NCI-H524 treated with DMSO at 0.1 percent for 48 hours (cell line): ENCODE measurements at places on chromosomes 11 and 22.

DNA sequence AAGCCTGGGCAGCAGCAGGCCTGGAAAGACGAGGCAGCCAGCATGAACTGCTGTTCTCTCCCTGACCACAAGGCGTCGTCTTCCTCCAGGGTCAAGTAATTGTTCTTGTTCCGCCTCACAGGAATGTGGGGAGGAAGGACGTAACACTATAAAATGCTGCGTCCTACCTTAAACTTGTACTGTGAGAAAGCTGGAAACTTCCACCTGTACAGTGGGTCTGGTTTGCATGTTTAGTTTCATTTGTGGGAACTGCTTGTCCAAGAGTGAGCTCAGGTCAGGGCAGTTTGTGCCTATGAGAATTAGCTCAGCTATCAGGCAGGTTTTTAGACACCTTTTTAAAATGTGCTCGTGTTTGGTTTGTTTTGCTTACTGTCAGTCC is 55.2 kb downstream of the PANX1 start:
- DNase-seq, result no peak

GRCh38 chr11:88345408-88345807 is 7.9 kb upstream of the CTSC start:
- no peak for DNase-seq

GRCh38 chr11:3890014-3890413 is 34.5 kb downstream of the STIM1 start:
- no peak for DNase-seq

GRCh38 chr22:25757686-25758085 is 15.7 kb downstream of the MYO18B start:
- DNase-seq, result no peak

GRCh38 chr22:23772315-23772648 is 367 bp upstream of the MMP11 start:
- no peak for DNase-seq

DNA sequence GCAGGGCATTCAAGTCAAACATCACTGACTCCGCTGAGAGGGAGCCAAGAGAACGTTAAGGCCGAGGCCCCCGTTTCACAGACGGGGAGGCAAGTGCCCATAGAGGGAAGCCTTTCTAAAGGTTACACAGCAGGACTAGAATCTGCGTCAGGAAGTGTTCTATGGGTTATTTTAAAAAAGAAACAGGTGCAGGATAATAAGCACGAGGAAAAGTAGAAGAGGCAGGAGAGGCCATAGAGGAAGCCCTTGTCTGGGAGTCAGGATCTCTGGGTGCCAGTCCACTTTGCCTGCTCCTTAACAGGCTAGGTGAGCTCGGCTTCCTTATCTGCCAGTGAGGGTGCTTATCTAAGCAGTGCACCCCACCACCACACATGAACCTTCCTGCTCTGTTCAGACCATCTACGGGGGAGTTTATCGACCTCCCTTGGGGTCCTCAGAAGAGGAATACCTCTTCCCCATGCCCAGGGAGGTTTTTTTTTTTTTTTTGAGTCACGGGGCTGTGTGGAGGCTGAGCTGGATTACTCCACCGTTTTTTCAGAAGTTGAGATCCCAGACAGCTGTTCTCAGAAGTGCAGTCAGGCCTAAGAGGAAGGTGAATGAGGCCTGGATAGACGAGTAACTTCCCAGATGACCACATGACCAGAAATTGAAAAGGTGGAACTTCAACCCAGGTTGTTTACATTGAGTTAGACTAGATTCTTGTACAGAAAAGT is 1.2 kb upstream of the FCHSD2 start:
- no peak for DNase-seq

DNA sequence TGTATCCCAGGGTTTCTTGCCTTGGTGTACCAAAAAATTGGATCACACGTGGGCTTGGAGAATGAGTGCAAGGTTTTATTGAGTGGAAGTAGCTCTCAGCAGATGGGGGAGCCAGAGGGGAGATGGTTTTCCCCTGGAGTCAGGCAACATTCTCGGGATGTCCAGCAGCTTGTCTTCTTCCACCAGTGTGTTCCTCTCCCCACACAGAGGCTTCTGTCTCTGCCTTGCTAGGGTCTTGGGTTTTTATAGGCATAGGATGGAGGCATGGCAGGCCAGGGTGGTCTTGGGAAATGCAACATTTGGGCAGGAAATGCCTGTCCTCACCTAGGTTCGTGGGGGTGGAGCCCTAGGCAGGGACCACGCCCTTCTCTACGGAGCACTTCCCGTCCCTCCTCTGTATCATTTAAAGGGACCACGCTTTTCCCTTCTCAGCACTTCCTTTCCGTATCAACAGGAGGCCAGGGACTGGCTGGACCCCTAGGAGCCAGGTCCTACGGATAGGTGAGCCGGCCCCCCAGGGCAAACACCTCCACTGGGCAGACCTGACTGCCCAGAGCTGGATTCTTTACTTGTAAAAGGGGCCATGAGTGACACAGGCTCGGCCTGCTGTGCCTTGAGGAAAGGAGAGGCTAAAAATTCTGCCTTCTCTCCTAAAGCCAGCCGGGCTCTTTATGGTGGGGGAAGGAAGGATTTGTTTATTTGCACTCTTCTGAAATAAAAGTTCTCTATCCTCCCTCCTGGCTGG is 55.3 kb upstream of the CCDC188 start:
- DNase-seq, result no peak

DNA sequence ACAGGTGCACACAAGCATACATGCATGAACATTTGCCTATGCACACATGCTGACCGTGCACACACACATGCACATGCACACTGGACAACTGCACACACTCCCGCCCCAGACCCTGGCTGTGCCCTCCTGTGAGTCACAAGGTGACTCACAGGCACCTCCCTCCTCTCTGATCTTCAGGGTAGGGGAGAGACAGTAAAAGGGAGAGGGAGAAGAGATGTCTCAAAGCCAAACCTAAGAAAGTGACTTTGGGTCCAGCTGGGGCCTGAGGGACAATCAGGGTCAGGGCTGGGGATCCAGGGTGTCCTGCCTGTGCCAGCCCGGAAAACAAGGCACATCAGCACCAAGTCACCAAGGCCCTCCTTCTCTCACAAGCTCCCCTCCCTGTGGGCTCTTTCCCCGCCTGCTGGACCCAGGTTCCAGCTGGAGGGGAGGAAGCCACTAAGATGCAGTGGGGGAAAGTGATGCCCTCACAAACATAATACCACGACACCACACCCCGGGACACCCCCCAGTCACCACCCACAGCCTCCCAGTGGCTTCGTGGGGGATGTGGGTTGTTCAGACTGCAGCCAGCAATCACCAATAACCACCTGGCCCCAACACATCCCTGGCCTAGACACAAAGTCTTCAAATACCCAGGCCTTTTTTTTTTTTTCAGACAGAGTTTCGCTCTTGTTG is 39.3 kb downstream of the PDGFB start:
- no peak for DNase-seq

GRCh38 chr11:5891216-5891800 is 1.7 kb upstream of the OR52E5 start:
- DNase-seq, result no peak

GRCh38 chr11:43979571-43980219 is 37.3 kb downstream of the C11orf96 start:
- no peak for DNase-seq

DNA sequence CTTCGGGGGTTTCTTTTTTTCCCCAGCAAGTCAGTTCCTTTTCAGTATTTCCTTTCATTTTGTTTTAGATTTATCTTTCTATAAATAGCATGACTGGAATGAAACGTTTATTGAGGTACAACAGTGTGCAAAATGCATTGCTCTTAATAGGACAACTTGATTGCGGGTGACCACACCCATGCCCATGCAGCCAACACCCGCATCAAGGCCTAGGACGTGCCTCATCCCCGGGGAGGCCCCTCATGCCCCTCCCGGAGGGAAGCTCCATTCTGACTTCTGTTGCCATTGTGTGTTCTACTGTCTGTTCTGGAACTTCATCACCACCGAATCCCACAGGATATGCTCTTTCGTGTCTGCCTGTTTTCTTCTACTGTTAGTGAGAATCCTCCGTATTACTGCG is 82.2 kb downstream of the RPS6KA4 start:
- DNase-seq, result no peak

- no peak for DNase-seq
Measured at GRCh38 chr11:43983221-43983810, 40.9 kb downstream of the C11orf96 start.

GRCh38 chr11:21545699-21546098 is 647.2 kb upstream of the ANO5 start:
- no peak for DNase-seq

GRCh38 chr22:29632672-29633071 is 29.2 kb downstream of the NF2 start:
- DNase-seq, result no peak

- DNase-seq, result no peak
Measured at GRCh38 chr22:32043391-32043790, 330 bp downstream of the SLC5A1 start.

DNA sequence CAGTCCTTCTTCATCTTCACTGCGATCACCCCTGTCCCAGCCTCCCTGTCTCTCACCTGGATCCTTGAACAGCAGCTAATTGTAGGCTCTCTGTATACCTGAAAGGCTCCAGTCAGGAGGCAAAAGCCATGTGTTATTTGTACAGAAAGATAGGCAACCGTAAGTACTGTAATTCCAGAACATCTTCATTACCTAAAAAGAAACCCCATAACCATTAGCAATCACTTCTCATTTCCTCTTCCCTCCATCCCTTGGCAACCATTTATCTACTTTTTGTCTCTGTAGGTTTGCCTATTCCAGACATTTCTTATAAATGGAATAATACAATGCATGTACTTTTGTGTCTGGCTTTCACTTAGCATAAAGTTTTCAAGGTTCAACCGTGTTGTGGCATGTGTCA is 17.8 kb downstream of the NAGA start:
- no peak for DNase-seq

GRCh38 chr22:19890502-19891316 is 36.0 kb upstream of the GNB1L start:
- DNase-seq, result no peak

GRCh38 chr11:72398058-72398758 is 36.1 kb downstream of the CLPB start:
- DNase-seq, result no peak

DNA sequence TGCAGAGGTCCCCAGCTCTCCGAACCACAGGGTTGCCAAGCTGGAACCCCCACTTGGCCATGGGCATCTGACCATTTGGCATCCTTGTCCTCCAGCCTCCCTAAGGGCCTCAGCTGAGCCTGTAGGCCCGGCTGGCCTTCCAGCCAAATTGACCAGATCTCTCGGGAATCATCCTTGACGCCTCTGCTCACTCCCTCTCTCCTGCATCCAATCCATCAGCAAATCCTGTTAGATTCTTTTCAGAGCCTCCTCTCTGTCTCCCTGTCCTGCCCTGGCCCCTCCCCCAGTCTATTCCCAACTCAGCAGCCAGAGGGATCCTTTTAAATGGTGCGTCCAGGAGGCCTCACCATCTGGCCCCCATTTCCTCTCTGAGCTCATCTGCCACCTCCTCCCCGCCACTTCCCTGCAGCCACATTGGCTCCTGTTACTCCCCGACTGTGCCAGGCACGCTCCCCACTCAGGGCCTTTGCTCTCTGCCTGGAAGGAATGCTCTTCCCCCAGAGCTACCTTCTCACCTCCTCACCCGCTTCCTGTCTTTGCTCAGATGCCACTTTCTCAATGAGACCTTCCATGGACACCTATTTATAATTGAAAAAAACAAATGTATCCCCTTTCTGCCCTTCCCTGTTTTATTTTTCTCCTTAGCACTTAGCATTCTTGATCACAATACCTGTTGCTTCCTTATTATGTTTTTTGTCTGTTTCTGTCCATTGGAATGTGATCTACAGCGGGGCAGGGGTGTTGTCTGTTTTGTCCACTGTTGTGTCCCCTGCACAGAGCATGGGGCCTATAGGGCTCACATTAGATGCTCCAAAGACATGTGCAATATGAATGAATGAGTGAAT is 78.1 kb downstream of the NFAM1 start:
- DNase-seq, result peak; percentile 96

GRCh38 chr11:16841984-16842383 is 103.5 kb downstream of the C11orf58 start:
- peak; percentile 47 for DNase-seq

GRCh38 chr11:122258446-122259194 is 142.6 kb upstream of the BLID start:
- DNase-seq, result no peak

DNA sequence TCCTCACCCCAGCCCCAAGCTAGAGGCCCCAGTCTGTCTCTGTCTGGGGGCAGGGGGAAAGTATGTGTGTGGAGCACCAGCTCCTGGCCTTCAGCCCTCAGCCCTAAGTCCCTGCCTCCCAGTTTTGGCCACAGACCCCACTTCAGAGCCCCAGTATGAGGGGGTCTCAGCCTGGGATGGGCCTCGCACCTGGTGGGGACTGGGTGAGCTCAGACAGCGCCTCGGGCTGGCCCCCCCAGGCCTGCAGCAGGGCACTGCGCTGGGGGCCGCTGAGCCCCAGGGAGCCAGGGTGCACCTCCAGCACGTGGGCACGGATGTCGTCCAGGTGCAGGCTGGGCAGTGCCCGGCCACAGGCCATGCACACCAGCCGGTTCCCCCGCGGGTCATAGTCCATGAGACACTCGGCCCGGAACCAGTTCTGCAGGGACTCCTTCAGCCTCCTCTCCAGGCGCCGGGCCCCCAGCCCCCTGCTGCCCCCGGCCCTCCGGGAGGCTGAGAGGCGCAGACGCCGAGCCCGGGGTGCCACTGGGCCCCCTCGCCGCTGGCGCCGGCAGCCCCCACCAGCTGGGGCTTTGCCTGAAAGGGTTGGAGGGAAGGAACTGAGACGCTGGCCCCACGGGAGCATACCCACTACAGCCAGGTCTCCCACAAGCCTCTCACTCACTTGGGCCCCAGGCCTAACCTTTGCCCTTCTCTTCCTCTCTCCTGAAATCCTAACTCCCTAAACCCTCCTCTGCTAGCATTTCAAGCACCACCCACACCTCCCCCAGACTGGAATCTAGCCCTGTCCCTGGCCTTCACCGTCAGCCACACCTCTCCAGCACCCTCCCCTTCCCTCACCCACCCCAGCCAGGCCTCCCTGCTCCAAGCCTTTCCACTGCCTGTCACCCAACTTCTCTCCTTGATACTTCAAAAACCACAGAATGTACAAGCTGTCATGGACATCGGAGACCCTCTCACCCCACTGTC is 3.6 kb downstream of the ZFTA start:
- no peak for DNase-seq

DNA sequence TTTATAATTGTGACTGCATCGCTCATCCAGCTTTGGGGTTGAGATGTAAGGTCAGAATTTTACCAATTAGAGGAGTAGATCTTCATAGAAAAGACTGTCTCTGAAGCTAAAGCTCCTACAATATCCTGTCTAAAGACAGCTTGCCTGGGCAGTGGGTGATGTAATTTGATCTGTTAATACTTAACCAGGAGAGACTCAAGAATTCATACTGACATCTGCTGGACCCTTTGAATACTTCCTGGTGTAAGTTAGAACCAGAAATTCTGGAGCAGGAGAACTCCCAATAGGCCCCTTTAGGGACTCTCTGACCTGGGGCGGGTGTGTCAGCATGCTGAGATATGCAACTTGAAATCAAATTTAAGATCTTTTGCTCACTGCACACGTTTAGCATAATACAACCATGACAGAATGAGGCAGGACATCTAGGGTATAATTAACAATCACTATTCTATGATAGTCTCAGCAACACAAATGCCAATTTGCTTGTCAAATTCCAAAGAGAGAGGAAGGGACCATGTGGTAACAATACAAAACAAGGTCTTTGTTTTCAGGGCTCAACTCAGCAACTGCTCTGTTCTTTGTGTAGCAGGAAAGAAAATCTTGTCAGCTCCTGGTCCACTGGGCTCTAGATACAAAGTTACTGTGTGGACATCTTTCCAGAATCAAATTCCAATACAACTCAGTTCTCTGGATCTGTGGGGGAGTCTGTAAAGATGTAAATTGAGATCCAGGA is 143.9 kb downstream of the INSC start:
- DNase-seq, result peak; percentile 54
